ENCODE measurements at places on chromosomes 5 and 9. TPM values are rescaled to one million over a fixed set of nuclear protein-coding genes. Genes with fewer than 3 reads are reported as not detected.

Gene CETN3
- 16.3 TPM for total RNA-seq

DNA sequence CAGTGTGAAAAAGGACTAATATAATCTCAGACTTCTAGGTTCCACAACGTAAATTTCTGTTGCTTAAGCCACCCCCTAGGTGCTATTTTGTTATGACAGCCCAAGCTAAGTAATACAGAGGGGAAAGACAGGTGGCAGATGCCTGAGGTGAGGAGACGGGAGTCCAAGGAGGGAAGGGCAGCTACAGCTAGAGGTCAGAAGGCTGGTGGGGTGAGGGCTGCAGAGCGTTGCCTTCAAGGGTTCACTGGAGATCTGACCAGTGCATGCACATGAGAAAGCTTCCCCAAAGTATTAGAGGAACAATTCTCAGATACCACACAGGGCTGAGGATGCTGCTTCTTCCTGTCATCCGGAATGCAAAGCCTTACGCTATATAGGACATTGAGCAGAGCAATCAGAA lies 104.7 kb upstream of the IRX4 start:
- no peak for DNase-seq

DNA sequence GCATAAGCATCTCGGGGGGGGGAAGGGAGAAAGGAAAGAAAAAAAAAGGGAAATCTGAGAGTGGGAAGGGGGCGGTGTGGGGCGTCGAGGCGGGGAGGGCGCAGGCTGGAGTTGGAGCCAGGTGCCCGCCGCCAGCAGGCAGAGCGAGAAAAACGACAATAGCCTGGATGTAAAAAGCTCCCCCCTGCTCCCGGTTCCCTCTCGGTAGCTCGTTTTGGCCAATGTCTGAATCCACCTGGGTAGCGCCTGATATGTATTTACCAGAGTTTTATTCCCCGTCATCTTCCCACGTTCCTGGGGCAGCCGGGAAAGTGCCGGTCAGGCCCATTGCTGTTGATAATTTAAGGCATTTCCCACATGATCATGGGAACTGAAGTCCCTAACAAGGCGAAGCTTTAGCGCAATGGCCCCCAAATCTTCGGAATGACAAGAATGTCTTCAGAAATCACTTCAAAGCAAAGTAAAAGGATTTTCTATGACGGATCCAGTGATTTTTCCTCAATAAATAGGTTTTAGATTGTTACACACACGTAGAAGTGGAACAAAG lies 3.0 kb upstream of the OTP start:
- DNase-seq: no peak

GRCh38 chr9:114261987-114262386 lies 60.9 kb upstream of the ORM1 start:
- DNase-seq: no peak

Gene SH3RF2
- total RNA-seq: 10.3 TPM

GRCh38 chr5:127705120-127705892 lies 2.1 kb downstream of the CCDC192 start:
- peak; percentile 63 for DNase-seq

- no peak for DNase-seq
Observed at GRCh38 chr9:114777821-114778609, 27.8 kb downstream of the TNFSF15 start.

DNA sequence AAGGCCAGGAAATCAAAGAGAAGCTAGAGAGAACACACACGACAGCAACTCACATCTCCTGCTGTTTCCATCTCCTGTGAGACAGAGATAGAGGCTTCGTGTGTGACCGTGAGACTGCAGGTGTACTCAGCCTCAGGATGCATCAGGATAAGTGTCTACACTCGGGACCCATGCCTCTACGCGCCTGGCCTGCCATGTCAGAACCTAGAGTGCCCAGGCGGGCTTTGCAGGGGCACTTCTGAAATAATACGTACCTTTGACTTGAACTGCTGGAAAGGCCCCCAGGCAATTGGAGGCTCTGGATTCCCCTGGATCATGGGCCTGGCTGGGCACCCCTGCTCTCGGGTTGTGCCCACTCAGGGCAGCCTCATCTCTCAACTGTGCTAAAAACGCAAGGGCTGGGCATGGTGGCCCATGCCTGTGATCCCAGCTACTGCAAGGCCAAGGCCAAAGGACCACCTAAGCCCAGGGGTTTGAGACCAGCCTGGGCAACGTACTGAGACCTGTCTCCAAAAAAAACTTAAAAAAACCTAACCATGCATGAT lies 13.0 kb downstream of the CLPTM1L start:
- no peak for DNase-seq

DNA sequence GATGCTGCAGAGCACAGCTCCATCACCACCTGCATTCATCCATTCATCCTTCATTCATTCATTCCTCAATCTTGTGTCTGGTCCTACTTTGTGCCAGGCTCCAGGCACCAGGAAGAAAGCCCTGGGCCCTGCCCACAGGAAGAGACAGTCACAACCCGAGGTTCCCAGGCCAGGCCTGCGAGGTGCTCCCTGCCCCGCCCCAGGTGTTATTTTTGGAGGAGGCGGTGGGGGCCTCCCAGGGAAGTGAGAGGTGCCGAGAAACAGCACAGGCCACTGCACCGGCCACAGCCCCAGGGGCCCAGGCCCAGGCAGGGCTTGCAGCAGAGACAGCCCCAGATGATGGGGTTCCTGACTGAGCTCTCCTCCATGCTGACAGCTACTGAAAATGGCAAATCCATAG lies 33.4 kb downstream of the VAV2 start:
- no peak for DNase-seq

DNA sequence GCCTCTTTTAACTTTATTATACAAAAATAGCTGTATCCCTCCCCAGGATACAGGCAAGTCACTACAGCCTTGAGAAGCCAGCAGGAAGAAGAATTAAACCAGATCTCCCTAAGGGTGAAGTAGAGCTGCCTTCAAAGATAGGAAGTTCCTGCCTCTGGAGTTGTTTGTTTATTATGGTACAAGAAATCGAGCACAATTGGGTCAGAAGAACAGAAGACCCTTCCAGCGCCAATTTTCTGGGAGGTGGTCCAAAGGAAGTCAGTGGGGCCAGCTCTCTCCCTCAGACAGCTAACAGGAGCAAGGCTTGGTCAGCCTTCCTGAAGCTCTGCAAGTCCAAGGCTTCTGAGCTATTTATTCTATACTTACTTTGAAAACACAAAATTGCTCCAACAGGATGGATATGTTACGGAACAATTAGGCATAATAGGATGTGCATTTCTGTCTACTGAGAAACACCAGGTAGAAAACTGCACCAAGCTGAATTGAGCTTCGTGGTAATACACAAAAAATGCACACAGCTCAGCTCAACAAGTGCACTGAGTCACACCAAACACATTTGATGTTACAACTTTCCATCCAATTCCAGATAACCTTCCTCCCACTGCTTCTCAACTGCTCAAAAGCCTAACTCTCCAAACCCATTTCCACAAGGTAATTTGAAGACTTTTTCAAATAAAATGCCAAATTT lies 16.0 kb downstream of the SERINC5 start:
- no peak for DNase-seq

DNA sequence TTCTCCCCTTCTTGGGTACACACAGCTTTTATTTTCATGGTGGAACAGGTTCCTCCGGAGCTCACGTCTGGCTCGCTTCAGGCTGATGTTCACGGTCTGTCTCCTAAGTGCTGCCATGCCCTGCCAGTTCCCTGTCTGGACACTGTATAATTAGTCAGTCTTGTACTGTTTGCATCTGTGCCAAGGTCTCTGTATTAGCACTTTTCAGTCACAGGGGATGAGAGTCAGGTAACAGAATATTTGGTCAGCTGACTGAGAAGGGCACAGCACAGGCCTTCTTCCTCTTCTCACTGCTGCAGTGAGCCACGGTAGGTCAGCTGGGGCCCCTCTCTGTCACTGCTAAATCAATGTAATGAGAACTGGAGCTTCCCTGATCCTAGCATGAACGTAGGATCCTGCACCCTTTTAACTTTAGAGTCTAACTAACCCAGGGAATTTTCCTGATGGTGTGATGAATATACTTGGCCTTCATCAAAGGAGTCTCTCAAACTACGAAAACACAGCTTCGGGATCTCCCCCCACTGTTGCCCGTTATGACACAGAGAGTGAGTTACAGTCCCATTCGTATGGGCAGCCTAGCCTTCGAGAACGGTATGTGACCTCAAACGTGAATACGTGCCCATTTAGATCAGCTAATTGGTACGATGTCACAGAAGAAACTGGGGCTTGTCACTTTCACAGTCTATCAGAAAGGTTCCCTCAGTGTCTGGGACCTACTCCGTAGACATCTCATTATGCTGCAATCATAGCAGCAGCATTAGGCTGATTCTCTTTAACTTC lies 354.1 kb upstream of the RFX3 start:
- no peak for DNase-seq

DNA sequence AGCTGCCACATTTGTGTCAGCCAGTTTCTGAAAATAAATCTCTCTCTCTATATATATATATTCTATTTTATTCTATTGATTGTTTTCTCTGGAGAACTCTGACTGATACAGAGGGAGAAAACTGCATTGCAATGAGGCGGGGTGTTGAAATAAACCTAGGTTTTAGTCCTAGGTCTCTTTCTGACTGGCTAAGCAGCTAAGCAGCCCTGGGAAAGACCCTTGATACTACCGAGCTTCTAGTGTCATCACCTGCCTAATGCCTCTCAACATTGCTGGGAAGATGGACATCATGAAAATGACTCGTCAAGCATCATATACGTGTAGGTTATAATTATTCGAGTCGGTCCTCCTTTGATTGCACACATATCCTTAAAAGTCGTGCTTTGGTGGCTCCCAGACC lies 166.5 kb upstream of the IL12B start:
- DNase-seq: no peak

GRCh38 chr5:135313405-135313804 lies 85.6 kb downstream of the MACROH2A1 start:
- no peak for DNase-seq

DNA sequence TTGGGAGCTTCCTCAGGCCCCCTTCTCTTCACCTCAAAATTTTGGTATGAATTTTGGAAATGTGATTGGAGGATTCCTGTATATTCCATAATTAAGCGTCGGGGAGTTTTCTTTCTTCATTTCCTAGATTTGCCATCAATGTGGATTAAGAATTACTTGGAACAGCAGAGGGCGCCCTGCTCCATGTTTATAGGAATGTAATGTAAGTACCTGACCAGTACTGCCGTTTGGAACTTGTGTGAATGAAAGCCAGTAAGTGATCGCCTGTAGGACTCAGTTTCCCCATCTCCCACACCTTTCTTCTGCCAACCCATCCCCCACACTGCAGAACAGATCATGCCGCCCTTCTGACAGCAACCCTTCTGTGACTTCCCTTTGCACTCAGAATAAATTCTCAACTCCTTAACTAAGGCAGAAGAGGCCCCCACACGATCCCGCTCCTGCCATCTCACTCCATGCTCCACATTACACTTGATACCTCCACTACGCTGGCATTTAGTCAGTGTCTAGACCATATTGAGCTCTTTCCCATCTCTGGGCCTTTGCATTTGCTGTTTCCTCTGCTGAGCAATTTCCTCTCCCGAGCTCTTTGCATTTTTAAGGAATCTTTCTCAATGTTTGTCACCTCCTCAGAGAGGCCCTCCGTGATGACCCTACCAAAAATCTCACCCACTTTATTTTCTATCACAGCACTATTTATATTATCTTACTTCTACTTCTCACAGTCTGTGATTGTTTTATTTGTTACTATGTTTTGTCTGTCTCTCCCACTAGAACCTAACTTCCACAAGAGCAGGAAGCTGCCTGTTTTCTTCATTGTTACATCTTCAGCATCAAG lies 79.5 kb upstream of the HTR4 start:
- DNase-seq: peak; percentile 43

Gene GALT
- 34.4 TPM for total RNA-seq

DNA sequence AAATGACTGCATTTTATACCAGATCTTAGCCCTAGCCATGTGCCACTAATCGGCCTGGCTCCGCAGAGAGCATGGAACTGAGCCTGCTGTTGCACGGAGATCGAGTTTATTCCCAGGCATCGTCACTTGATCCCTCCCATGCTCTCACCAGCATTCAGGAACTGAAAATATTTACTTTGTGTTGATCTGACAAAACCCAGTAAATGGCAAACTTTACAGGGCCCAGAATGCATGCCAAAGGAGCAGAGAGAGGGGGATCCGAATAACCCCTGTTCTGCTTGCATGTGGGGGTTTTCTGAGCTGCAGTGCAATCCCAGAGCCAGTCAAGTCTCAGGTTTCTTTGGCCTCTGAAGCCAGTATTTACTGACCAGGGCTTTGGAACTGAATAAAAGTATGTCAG lies 87.3 kb downstream of the GAS1 start:
- no peak for DNase-seq

GRCh38 chr5:150700246-150700593 lies 642 bp downstream of the RBM22 start:
- DNase-seq: no peak

DNA sequence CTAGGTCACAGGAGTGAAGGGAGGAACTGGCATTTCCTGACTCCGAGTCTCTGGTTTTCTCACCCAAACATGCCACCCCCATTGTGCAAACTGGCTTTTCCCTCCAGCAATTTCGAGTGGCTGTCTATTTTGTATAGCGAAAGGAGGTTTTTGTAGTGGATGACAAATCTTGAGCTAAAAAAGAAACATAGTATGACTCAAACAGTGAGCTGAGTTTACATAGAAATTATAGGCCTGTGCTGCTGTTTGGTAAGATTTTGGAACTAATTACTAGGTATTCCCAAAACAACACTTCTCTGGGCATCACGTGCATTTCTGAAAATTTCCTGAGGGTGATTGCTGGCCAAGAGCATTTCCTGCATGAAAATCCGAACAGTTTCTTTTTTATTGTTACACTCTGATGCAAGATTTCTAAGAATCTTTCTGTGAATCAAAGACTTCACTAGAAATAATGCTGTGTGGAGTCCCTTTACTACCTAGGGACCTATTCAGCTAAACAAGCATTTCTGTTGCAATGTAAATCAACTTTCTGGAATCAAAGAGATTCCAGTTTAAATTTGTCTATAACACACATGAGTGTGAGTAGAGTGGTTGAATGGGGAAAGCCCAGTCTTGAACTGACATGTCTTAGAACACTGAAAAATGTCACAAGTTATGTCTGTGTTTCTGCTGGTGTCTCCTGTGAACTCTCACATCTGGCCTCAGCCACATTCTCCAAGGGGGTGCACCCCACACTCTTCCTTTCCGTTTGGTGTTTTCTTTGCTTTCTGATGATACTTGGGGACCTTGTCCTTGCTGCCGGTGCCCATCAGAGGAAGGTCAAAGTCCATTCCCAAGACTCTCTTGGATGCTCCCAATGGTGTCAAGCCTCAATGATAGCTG lies 33.3 kb upstream of the DAPK1 start:
- no peak for DNase-seq

DNA sequence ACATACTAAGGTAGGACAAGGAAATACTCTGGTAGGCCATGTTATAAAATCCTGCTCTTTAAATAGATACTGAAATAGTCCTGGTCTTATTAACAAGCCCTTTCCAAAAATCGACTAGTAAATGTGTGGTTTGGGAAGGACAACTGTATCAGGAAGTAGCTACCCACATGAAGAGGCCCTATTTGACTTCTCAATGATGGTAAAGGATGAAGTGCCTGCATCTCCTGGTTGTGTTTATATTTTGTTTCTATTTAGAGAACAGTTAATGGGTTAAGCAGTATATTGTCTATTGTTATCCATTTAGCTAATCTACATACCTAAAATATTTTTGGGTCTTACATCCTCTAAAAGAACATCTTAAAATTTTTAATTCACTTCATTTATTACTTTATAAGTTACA lies 12.5 kb downstream of the GDF9 start:
- no peak for DNase-seq

- DNase-seq: no peak
Observed at GRCh38 chr9:5698810-5699556, 70.1 kb downstream of the RIC1 start.

Measured in kidney epithelial cell (primary cell).